ENCODE measurements at places on chromosomes 6 and 20.

DNA sequence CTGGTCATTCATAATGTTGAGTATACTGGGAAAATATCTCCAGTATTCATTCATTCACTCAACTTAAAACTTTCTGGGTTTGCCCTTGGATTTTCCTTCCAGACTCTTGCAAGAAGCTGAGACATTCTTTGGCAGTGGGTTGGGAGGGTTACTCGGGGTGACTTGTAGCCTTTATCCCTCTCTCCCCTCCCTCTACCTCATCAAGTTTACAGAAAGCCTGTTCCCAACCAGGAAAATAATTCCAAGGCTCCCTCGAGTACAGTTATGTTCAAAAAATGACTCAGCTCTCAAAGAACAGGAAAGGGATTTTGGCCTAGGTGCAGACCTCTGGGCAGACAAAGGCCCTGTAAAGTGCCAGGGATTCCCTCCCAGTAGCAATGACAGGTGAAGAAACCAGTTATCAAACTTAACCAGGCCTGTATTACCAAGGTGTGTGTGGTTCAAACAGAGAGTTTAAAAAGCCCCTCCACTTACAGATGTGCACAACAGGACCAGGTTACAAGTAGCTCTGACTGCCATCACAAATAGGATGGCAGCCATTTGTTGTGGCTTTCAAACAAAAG is 22.2 kb downstream of the FKBP1A start:
- H3K27me3 ChIP-seq: no peaks in the 10 kb centered on the region
- H3K4me1 ChIP-seq: peaks cover 1% of the 10 kb centered on the region
- peaks cover 22% of the 10 kb centered on the region for H3K36me3 ChIP-seq
- no peak overlapping the region for H3K27ac ChIP-seq
- H3K4me3 ChIP-seq: no peak overlapping the region
- DNase-seq: no peak

GRCh38 chr6:162063666-162064065 is 663.9 kb downstream of the PRKN start:
- H3K27me3 ChIP-seq: no peaks in the 10 kb centered on the region
- no peak overlapping the region for H3K4me3 ChIP-seq
- no peaks in the 10 kb centered on the region for H3K4me1 ChIP-seq

DNA sequence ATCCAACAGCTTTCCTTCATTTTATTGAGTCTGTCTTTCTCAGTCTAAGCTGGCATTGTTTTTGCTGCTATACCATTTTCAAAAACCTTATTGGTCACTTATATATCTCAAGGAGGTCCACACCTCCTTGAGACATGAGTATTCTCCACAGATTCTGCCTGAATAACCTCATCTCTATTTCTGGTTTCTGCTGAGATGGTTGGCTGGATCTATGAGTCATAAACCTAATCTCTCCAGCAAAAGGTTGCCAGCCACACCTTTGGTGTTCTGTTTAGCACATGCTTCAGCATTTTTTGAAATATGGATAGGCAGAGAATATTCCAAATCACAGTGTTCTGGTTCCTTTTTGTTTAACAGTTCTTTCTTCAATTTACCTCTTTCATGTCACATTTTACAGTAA is 40.8 kb upstream of the TMEM244 start:
- H3K4me1 ChIP-seq: no peaks in the 10 kb centered on the region
- no peak overlapping the region for H3K27ac ChIP-seq
- no peak for DNase-seq
- no peaks in the 10 kb centered on the region for H3K36me3 ChIP-seq

DNA sequence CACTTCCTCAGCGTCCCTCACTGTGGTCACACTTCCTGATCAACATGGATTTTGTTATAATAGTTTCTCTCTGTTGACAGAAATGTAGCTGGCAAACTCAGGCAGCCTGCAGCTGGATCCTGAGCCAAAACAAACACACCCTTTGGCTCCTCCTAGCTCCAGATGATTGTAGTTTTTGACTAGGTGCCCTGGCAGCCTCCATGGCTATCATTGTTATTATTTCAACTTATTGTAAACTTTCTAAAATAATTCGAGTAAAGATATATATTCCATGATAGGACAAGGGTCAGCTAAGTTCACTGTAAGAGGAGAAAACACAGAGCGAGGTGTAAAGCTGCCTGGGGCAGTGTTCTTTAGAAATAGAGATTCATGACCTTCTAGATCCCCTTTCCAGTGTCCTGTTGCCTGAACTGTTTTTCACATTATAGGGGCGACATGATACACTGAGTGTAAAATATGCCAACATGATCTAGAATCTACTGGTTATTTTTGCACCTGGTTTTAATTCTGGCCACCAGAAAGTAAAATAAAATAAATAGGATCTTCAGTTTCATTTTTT is 98.2 kb upstream of the HDGFL1 start:
- no peaks in the 10 kb centered on the region for H3K36me3 ChIP-seq
- H3K4me1 ChIP-seq: peaks cover 38% of the 10 kb centered on the region
- no peak overlapping the region for H3K4me3 ChIP-seq
- no peaks in the 10 kb centered on the region for H3K27me3 ChIP-seq
- DNase-seq: peak; percentile 70

- no peaks in the 10 kb centered on the region for H3K4me1 ChIP-seq
- no peak overlapping the region for H3K27ac ChIP-seq
- no peaks in the 10 kb centered on the region for H3K36me3 ChIP-seq
- H3K4me3 ChIP-seq: no peak overlapping the region
- DNase-seq: no peak
These were observed 147.5 kb downstream of the ERMARD start for GRCh38 chr6:169898788-169899480.

GRCh38 chr20:40966516-40967185 is 62.0 kb upstream of the TOP1 start:
- peaks cover 12% of the 10 kb centered on the region for H3K27me3 ChIP-seq
- peaks cover 4% of the 10 kb centered on the region for H3K36me3 ChIP-seq
- peaks cover 7% of the 10 kb centered on the region for H3K4me1 ChIP-seq
- H3K27ac ChIP-seq: no peak overlapping the region
- no peak for DNase-seq

- no peak overlapping the region for H3K4me3 ChIP-seq
- H3K27me3 ChIP-seq: no peaks in the 10 kb centered on the region
- DNase-seq: no peak
- no peaks in the 10 kb centered on the region for H3K36me3 ChIP-seq
These were observed 55.1 kb downstream of the JAG1 start for GRCh38 chr20:10618611-10619245.

- H3K36me3 ChIP-seq: no peaks in the 10 kb centered on the region
- no peak overlapping the region for H3K4me3 ChIP-seq
- no peaks in the 10 kb centered on the region for H3K27me3 ChIP-seq
These were observed 143.4 kb downstream of the BCKDHB start for GRCh38 chr6:80249897-80250296.

DNA sequence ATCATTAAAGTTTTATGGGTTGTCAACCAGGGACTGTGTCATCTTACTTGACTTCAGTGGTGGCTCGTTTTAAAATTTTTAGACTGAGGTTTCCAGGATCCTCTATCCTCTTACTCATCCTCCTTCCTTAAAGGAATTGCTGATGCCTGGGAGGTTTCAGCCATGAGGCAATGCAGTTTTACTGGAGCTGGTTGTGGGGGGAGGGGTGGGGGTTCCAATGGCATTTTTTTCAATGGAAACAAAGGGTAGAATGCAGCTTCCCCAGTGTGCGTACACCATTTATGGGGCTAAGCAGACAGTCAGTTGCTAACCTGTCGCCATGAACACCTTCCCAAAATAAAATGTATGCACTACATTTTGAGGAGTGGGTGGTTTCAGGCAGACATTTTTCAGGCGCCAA is 88.0 kb downstream of the METTL24 start:
- H3K4me1 ChIP-seq: no peaks in the 10 kb centered on the region
- peaks cover 39% of the 10 kb centered on the region for H3K27me3 ChIP-seq
- no peak for DNase-seq

DNA sequence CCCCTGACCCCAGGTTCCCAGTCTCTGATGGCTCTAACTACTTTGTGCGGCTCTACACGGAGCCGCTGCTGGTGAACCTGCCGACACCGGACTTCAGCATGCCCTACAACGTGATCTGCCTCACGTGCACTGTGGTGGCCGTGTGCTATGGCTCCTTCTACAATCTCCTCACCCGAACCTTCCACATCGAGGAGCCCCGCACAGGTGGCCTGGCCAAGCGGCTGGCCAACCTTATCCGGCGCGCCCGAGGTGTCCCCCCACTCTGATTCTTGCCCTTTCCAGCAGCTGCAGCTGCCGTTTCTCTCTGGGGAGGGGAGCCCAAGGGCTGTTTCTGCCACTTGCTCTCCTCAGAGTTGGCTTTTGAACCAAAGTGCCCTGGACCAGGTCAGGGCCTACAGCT is 9.6 kb downstream of the PIGT start:
- DNase-seq: no peak
- no peak overlapping the region for H3K27ac ChIP-seq

GRCh38 chr6:90110971-90111370 is 185.7 kb downstream of the BACH2 start:
- no peaks in the 10 kb centered on the region for H3K4me1 ChIP-seq
- peaks cover 14% of the 10 kb centered on the region for H3K27me3 ChIP-seq
- no peaks in the 10 kb centered on the region for H3K36me3 ChIP-seq
- H3K4me3 ChIP-seq: no peak overlapping the region
- no peak overlapping the region for H3K27ac ChIP-seq

GRCh38 chr20:19735446-19735845 is 22.6 kb upstream of the RIN2 start:
- H3K27ac ChIP-seq: no peak overlapping the region
- no peak overlapping the region for H3K4me3 ChIP-seq
- peak; percentile 43 for DNase-seq
- peaks cover 11% of the 10 kb centered on the region for H3K4me1 ChIP-seq

DNA sequence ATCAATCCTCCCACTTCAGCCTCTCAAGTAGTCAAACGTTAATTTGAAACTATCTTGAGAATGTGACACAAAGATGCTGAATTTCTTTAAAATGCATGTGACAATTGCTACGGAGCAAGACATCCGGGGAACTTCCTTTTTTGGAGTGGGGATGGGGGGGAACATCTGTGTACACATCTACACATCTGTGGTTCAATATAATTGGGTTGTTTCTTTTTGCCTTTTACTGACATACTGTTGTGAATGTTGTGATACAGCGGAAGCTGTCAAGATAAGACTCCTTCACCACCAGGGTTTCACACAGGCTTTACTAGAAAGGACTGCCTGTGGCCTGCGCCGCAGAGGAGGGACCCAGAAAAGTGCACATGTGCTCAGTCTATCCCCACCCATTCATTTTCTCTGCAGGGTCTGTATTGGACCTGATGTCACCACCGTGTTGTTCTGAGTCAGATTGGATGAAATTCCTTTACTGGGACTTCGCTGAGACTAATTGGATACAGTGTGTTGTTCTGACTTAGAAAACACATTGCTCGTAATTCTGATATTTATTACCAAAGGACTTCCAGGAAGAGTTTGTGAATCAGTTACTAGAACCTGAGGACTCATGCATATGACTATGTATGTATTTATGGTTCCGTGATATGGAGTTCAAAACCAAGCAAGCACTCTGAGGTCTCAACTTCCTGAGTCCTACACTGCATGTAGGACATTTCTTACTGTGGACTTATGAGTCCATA is 98.7 kb upstream of the SGK1 start:
- DNase-seq: no peak
- H3K4me3 ChIP-seq: no peak overlapping the region
- H3K36me3 ChIP-seq: no peaks in the 10 kb centered on the region
- H3K4me1 ChIP-seq: peaks cover 11% of the 10 kb centered on the region
- no peak overlapping the region for H3K27ac ChIP-seq
- no peaks in the 10 kb centered on the region for H3K27me3 ChIP-seq

Measured in Calu3 (cell line).